ENCODE measurements at places on chromosomes 16 and 17.

GRCh38 chr16:80875616-80876015 is 71.2 kb upstream of the CDYL2 start:
- DNase-seq, result no peak

DNA sequence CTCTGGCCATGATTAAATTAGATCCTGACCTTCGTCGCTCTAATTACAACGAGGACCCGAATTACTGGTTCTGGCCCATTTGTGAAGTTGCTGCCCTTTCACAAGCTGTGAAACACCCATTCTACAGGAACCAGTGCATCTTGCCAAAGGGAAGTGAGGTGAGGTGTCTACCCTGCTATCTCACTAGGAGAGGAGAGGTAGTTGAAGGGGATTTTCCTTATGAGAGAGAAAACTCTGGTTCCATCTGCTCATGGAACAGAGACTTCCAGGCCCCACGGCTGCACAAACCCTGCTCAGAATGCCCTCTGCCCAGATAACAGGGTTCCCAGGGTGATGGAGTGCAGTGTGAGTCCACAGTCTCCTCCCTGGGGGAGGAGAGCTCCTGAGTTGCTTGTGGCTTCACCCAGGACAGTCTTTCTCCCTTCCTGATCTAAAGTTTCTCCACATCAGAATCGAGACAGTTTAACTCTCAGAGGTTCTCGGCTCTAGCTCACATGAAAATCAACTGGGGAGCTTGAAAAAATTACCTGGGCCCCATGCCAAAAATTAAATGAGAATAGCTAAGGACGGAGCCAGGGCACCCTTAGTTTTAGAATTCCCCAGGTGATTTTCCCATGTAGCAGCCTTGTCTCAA is 7.8 kb upstream of the SSTR2 start:
- no peak for DNase-seq

DNA sequence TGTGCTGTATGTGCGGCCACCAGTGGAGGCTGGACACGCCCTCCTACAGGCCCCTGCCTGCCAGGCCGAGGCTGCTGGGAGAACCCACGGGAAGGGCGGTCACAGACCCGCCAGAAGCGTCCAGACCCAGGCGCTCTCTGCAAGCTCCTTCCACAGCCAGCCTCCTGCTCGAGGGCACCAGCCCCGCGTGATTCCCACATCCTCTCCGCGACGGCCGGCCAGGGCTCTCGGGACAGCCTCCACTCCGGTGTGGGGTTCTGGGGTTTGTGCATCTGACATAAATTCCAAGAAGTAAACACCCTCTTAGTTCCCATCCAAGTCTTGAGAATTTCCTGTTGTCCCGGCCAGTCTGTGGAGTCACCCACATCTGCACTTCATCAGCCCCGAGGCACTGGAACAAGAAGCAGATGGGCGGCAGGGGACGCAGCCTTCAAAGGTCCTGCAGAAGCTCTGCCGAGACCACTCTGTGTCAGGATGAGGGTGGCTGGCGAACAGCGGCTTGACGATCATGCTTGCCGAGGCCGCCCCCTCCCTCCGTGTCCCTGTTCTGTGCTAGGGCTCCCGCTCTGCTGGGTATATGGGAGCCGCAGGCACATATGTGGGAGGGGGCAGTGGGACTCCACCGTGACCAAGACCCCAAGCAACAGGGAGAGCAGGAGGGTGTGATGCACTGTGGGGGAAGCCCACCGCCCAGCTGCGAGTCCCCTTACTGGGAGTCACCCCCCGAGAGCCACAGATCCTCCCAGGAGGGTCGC is 2.4 kb upstream of the TMEM204 start:
- no peak for DNase-seq

GRCh38 chr16:51637770-51638094 is 486.7 kb upstream of the SALL1 start:
- DNase-seq, result no peak

DNA sequence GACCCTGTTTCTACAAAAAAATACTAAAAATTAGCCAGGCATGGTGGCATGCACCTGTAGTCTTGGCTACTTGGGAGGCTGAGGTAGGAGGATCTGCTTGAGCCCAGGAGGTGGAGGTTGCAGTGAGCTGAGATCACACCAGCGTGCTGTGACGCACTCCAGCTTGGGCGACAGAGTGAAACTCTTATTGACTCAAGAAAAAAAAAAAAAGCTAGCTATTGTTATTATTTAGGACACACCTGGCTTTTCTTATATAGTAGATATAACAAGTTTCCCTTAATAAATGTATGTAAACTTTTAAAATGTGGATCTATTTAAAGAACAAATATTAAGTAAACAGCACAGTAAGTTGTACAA is 1.8 kb downstream of the RABEP2 start:
- DNase-seq, result no peak

- DNase-seq, result peak; percentile 87
These were observed at the start of the genes ATP5PD and KCTD2 for GRCh38 chr17:75046407-75047289. Gene ATP5PD, minus strand, starts transcription at chr17:75046969. Its CDS starts 4,319 bp downstream, at chr17:75042650. Gene KCTD2, plus strand, starts transcription at chr17:75047225. Its CDS starts 26 bp downstream, at chr17:75047251.

DNA sequence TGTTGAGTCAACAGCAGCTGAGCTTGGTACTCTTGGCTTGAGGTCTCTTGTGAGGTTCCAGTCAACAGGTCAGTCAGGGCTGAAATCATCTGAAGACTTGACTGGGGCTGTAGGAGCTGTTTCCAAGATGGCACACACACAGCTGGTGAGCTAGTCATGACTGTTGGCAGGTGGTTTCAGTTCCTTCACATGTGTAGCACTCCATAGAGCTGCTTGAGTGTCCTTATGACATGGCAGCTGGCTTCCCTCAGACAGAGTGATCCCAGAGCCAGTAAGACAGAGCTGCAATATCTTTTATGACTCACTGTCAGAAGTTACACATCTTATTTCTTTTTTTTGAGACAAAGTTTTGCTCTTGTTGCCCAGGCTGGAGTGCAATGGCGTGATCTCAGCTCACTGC is 19.5 kb upstream of the GAS7 start:
- no peak for DNase-seq

DNA sequence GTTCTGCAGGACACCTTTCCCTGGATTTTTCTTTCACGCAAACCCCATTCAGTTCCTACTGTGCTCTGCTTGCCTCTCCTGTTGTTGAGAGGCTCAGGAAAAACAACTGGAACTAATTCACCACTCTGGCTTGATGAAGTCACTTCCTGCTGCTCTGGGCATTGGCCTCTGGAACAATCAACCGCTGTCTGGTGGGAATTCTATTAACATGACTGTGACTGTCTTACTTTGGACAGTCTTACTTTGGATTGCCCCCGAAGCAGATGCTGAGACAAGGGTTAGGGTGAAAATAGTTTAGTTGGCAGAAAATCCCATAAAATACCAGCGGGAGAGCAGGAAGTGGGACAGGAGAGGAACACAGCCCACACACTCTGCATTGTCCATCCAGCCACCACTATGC is 90.0 kb upstream of the HSBP1 start:
- DNase-seq, result no peak

DNA sequence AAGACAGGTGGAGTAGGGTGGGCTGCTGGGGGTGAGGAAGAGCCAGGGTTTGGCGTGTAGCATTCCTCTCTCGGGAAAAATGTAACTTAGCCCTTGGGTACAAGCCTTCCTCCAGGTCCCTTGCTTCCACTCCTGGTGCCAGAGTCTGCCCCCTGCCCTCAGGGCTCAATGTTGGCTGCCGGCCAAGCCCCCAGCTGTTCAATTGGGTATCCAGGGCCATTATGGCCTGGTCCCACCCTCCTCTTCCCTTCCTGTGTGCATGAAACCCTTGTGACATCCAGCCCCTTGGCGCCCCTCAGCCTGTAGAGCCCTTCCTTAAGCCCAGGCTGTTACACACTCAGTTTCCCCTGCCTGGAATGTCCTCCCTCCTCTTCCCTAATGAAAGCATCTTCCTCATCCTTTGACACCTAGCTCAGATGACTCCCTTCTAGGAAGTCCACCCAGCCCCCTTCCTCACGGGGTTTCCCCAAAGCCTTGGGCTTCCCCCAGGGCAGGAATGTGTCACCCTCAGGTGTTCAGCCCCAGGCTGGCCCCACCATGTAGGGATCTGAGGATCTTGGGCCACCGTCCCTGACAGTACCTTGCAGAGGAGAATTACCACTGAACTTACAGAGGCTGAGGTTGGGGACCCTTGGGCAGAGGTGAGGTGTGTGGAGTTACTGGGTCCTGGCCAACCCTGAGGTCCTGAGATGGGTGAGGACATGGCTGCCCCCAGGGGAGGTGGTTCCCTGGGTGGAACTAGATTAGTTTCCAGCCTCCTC is 30.0 kb downstream of the B9D1 start:
- DNase-seq, result no peak

GRCh38 chr17:76543826-76544545 is 4.1 kb downstream of the PRCD start:
- no peak for DNase-seq

DNA sequence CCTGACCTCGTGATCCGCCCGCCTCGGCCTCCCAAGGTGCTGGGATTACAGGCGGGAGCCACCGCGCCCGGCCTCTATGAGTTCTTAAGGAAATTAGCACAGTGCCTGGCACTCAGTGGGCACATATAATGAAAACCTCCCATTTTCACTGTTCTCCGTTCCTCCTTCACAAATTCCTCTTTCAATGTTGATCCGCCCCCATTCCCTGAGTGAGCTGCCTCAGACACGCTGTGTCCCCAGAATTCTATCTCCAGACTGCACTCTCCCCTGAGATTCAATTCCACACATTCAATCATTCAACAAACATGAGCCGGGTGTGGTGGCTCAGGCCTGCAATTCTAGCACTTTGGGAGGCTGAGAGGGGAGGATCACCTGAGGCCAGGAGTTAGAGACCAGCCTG is 7.0 kb downstream of the P2RX1 start:
- no peak for DNase-seq

GRCh38 chr17:28482551-28483199 is 9.2 kb downstream of the SLC13A2 start:
- no peak for DNase-seq

DNA sequence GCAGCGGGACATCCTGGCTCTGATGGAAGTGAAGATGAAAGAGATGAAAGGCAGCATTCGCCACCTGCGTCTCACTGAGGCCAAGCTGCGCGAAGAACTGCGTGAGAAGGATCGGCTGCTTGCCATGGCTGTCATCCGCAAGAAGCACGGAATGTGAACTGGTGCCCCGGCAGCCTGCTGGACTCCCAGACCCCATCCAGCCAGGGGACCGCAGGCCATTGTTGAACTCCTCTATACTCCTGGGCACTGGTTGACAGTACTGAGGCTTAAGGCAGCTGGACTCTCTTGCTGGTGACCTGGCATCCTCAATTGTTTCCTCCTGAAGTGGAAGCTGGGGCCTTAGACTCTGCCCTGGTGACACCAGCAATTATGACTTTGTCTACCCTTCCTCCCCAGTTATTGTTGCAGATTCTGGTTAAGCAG is 1.2 kb downstream of the THAP11 start:
- DNase-seq, result no peak

GRCh38 chr17:29653995-29654714 is 31.4 kb upstream of the CORO6 start:
- no peak for DNase-seq
